ENCODE measurements at places on chromosomes 3 and 15.

GRCh38 chr3:134663721-134664456 is 13.1 kb upstream of the KY start:
- DNase-seq: no peak

DNA sequence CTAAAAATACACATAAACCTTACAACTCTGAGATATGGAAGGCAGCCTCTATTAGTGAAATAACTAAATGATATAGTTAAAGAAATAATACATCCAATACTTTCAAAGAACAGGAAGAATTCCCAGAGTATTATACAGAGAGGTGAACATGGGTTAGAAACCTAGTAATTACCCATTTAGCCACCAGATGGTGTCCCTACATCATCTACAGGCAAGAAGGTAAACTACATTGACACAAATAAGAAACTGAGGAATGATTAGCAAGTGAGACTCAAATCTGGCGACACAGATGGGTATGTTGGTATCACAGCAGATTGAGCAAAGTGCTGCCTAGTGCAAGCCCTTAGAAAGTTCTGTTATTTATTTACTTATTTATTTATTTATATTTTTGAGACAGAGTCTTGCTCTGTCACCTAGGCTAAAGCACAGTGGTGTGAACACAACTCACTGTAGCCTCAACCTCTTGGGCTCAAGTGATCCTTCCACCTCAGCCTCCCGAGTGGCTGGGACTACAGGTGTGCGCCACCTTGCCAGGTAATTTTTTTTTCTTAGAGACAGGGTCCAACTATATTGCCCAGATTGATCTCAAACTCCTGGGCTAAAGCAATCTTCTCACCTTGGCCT is 28.2 kb downstream of the NEK4 start:
- DNase-seq: no peak

- DNase-seq: no peak
Measured at GRCh38 chr15:96264801-96265515, 65.5 kb upstream of the NR2F2 start.

DNA sequence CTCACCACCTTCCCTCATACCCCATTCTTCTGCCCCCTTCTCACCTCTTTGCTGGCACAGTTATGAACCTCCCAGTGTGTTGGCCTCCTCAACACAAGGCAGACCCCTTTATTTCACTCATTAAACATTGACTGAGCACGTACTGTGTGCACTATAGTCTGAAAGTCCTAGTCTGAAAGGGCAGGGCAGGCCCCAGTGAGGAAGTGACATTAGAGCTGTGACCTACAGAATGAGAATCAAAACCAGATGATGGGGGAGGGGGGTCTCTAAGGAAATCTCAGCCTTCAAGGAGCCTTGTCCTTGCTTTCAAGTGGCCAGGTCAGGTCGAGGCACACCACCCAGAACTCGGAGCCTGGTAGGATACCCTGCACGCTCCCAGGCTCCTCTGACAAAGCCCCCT is 3.5 kb downstream of the SLC28A1 start:
- no peak for DNase-seq

DNA sequence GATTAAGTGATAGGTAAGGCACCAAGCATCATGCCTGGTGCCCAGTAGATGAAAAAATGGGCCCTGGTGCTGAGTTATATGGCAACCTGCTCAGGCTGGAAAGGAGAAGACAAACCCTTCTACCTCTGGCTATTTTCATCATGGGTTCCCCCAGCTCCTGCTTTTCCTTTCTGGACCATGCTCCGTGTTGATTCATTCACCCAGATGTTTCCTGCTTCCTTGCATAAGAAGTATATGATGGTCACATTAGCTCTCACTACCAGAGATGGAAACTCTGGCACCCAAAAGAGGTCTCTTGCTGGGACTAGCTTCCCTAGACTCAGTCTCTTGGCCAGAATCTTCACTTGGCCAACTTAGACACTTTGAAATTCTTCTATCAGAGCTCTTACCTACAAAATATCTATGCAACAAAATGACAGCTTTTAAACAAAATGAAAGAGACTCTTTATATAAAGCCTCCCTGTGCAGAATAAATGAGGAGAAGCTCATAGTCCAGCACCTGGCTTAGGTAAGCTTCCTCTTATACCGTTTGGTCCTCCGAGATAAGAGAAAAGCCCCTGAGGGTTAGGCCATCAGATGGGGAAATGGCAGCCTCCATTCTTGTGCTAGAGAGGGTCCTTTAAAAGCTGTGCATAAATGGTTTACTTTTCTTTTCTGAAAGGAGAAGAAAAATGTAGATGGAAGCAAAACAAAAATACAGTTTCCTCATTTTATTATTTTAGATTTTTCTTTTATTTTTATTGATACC is 46.8 kb upstream of the MCF2L2 start:
- DNase-seq: no peak

DNA sequence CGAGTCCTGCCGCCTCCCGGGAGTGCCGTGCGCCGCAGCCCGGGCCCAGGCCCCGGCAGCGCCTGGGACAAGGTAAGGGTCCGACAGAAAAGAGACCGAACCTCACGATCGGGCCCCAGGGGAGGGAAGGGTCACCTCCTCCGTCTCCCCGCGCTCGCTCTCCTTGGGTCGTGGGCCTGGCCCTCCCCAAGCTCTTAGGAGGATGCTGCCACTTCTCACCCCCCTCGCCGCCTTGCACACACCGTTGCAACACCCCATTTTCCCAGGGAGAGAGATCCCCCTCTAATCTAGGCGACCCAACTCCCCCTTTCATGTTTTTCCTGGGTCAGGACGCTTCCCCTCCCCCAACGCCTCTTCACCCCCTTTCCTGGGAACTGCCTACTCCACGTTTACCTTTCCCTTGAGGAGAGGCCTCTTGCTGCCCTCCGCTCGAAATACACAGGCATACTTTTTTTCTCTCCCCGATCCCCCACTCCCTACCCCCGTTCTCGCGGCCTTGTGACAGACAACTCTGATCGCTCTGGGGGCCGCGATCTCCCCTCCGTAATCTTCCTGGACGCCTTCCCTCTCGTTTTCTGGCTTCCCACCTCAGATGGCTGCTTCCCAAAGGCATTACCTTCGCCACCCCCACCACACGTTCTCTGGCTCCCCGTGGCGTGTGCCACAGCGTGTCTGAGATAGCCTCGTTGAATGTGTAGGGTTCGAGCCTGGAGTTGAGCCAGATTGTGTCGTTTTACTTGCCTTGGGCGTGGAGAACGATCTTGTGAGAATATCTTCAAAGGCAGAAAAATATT is 688 bp downstream of the SETD5 start:
- peak; percentile 13 for DNase-seq

- no peak for DNase-seq
Measured at GRCh38 chr3:69770219-69770618, 31.0 kb downstream of the MITF start.

- no peak for DNase-seq
Measured at GRCh38 chr15:88873786-88874185, 21.6 kb downstream of the HAPLN3 start.

DNA sequence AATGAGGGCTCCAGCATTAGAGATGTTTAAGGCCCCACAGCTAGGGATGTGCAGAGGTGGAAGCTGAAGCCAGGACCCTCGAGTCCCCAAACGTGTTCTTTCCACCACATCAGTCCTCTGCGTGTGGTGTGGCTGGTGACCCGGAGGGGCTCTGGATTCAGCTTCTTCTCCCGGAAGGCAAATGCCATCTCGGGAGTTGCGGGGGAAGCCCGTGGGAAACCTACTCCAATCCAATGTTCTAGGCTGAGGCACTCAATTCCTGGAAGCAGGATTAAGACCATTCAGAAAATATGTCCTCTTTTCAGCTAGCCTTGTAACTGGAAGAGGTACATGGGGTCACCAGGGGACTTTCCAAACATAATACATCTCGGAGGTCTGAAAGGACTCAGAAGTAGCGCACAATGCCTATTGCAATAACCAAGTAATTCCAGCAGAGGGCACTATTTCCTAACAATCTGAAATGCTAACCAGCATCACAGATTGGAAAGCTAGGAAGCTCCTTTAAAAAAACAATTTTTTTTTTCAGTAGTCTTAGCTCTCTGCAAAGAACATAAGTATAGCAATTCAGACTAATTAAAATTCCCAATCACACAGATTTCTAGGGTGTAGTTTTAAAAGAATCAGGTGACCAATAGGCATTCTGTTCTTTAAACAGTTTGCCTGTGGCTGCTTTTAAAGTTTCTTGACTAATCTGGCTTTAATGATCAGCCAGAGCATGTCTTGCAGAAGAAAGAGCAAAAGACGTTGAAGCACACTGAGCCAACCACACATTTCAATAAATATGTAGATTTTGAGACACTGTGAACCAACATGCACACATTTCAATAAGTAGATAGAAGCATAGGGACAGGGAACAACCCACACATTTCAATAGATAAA is 36.1 kb downstream of the BNC1 start:
- DNase-seq: no peak

DNA sequence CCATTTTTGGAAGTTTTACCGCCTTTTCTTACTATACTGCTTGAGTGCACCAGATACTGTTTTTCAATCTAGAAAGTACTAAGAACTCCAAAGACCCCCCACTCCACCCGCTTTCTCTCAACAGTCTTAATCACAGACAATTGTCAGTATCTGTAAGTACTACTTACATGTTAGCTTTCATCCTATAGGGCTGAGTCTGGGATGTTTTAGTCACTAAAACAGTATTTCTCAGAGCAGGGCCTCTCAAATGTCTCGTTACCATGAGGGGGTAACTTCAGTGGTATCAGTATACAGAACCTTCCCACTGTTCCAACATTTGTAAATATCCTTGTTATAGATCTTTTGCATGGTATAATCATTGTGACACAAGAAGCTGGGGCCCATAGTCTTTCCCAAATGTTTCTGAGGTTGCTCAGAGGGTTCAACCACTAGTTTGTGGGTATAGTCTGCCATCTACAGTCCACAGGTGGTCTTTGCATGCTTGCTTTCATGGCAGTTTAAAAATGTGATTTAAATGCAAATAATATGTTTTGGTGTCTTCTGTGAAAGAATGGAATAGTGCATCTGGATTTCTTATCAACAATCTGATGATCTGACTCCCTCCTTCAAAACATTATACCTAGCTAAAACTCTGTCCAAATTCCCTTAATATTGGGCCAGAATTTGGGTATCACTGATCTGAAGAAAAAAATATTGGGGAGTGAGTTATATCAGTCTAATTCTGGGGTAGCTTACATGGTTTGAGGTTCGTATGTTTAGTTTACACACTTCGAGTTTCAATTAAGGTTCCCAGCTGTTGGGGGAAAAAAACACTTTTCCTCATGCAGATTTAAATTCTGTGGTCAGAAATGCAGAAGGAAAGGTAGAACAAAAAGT is 18.0 kb upstream of the DNAJC13 start:
- DNase-seq: no peak

- DNase-seq: no peak
Measured at GRCh38 chr3:32172420-32172819, 66.0 kb downstream of the GPD1L start.

- DNase-seq: no peak
Measured at GRCh38 chr15:88624156-88624970, 3.2 kb downstream of the AEN start.

- DNase-seq: no peak
Measured at GRCh38 chr3:16441371-16441875, 72.1 kb downstream of the RFTN1 start.

DNA sequence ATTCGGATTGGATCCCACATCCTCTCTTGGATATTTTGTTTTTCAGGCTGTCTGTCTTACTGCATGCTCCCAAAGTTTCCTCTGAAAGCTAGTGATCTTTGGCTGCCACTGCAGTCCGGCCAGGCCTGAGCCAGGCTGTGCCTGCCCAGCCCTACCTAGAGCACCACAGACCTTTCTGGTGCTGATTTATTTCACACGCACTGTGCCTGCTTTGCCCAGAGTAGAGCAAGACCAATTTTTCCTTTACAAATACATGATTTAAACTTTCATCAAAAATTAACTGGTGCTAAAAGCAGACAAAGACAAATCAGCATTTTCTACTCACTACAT is 28.0 kb upstream of the NDUFB4 start:
- DNase-seq: no peak

- DNase-seq: no peak
Measured at GRCh38 chr3:103657756-103658155, 1222.9 kb downstream of the ZPLD1 start.

GRCh38 chr3:171269542-171269941 is 190.7 kb downstream of the TNIK start:
- no peak for DNase-seq

DNA sequence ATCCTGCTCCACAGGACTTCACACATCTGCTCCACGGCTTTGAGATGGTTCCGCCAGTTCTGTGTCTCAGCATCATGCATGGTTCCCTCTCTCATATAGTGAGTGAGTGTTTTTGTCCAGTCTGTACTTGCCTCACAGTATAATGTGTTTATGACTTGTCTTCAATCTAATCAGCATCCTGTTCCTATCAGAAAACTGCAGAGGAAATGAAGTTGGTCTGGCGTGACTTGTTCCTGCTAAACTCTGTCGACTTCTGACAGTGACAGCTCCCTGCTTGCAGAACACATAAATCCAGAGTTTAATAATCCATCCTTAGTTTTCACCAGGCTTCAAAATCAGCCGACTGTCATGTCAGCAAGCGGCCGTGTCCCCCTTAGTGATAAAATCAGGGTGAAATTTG is 222.3 kb downstream of the SLCO3A1 start:
- no peak for DNase-seq

- no peak for DNase-seq
Measured at GRCh38 chr3:76308541-76308940, 523.2 kb upstream of the ZNF717 start.

All from stimulated activated CD4-positive, alpha-beta T cell treated with anti-CD3 and anti-CD28 coated beads, TNF-alpha, amount 100 ng/mL, for 24 hours (primary cell).